Cerebellum (tissue), 4 donors: ENCODE measurements at places on chromosomes 7 and 10.

GRCh38 chr7:16412274-16413254, 8.8 kb downstream of the CRPPA start:
- DNase-seq = no peak

GRCh38 chr10:85311613-85312337, 983.4 kb downstream of the CCSER2 start:
- DNase-seq = no peak

DNA sequence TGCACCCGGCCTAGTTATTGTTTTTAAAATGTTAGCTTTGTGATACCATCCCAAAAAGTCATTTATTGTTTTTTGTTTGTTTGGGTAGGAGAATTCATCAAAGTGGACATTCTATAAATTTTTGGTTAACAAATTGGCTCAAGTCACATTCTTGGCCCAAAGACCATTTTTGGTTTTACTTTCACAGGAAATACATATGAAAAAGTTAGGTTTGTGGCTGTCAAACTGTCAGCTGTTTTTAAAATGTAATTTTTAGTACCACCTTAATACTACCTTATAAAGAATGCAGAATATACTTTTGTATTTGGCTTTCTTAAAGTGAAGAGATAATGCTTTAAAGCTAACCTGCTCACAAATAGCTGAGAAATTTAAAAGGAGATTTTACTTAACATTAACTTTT, 25.1 kb downstream of the TMEM168 start:
- no peak for DNase-seq

DNA sequence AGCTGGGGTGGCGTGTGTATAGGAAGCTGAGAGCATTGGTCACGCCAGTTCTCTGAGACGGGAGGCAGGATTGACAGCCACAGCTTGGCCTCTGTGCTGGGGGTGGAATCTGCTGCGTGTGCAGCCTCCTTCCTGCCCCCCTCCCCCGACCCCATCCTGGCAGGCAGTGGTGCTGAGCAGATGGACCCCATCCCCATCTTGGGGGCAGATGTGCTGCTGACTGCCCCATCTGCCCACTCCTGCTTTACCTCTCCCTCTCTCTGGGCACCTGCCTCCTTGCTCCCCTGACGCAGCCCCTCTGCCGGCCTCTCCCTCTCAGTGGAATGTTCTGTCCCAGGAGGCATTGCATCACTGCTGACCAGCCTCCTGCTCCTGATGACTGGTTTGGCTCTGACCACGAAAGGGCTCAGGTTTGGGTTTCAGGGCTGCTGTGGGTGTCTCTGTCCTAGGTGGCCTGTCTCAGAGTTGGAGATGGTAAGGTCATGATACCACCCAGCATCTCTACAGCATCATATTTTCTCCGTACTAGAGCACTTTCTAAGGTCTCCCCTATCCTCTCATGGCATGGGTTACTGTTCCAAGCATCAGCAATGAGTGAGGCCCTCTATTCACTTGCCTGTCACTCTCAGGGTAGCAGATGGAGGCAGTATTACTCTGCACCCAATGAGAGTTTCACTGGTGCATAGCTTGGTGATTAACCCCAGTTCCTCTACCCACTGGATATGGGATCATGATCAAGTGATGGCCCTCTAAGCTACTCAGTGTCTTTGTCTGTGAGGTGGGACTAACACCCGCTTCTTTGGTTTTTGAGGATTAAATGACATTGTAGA, 81.9 kb downstream of the RBM20 start:
- no peak for DNase-seq

DNA sequence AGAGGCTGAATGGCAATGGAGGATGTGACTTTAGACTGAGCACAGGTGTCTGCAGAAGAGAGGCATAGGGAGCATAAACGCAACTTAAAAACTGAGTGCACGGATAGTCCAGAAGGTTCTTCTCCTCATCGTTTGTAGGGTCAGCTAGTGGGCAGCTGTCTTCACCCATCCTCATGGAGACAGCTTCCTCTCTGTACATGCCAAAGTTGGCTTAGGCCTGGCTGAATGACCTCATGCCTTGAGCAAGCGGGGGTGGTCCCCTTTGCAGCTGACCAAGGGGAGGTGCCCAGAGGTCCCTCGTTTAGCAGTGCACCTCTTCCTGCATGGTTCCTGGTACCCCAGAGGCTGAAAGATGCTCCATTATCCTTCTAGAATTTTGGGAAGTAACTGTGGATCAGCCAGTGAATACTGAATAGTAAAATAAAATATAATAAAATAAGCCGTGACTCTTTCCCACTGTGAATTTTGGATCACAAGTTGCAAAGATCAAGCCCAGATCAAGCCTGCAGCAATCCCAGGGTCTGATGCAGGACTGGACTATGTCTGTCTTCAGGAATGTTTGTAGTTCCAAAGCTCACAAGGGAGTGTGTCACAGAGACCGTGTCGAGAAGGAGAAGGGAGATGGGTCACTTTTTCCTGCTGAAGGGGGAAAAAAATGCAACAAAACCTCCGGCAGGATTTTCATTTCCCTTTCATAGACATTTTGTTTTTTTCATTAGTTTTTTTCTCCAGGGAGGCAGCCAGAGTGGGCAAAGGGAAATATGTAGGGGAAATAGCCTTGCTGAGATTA, 295.3 kb upstream of the MKI67 start:
- no peak for DNase-seq

DNA sequence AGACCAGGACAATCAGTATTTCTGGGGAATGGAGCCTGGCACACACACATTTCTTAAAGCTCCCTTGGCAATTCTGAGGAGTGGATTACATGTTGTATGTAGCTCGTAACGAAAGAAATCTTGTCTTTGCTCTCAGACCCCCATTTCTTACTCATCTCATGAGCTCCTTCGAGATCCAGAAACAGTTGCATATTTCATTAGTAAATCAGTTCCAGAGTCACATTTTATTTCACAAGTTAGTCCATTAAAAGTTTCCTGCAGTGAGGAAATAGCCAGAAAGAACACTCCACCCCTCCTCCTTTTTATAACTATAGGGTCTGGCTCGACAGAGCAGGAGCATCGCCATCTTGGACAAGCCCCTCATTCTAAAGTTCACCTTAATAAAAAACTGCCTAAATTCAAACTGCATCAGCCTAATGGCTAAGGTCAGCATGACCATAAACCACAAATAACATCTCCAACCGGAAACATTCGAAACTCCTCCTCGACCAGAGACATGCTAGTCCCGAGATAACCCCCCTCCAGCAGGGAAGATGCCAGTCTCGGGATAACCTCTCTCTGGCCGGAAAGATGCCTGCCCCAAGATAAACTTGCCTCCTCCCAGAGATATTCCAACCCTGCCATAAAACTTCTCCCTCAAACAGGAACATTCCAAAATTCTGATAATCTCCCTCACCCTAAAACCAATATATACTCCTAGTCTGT, 7.4 kb downstream of the EGFR start:
- no peak for DNase-seq

DNA sequence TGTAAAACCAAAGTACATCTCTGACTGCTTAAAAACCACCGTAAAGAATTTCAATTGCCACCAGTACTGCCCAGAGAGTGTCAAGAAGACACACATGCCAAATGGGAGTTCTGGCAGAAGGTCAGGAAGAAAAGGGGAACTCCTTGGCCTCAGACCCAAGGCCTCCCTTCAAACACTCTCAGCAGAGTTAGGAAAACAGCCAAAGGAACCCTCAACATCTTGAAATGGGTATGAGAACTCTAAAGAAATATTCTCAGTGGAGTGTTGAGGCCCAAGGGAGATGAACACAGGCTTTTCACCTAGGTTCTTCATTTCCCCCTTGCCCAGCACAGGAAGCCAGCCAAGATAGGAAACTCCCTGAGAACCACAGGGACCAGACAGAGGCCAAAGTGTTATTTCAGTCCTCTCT, 96.1 kb upstream of the ASAH2 start:
- DNase-seq = no peak

GRCh38 chr10:110324201-110324804, 19.6 kb upstream of the SMNDC1 start:
- no peak for DNase-seq

DNA sequence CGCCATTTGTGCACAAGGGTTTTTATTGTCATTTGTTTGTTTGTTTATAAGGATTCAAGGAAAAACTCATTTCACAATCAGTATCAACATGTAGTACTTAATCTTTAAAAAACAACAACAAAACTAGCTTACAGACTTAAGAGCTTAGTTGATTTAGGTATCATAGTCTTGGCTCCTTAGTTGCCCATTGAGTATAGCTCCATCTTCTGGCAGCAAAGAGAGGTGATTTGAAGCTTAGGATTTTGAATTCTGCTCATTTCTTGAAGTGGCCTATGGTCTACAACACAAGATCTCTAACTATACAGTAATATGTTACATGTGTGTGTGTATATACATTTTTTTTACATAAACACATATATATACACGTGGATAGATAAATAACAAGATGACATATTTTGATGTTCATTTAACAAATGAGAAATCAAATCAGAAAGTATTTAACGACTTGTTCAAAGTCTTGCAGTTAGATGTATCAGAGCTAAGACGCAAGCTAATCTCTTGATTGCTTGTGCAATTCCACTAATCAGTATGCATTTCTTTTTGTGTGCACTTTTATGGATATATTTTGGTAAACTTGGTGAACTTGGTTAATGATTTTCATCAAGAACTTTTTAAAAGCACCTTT, 307.3 kb downstream of the CAMK1D start:
- DNase-seq = peak; percentile 33

DNA sequence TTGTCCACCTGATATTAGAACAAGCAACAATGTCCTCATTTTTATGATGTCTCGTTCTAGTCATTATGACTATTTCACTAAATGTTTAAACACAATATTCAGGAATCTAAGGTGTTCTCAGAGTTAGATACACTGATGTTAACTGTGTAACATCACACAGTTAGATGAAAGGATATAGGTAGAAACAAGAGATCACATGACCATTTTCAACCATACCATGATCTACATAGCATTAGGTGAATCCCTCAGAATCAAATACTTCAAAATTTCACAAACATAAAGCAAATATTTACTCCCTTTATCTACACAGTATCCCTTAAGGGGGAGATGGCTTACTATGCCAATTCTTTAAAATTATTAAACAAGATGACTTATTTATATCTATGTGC, 90.3 kb downstream of the ANK3 start:
- no peak for DNase-seq

DNA sequence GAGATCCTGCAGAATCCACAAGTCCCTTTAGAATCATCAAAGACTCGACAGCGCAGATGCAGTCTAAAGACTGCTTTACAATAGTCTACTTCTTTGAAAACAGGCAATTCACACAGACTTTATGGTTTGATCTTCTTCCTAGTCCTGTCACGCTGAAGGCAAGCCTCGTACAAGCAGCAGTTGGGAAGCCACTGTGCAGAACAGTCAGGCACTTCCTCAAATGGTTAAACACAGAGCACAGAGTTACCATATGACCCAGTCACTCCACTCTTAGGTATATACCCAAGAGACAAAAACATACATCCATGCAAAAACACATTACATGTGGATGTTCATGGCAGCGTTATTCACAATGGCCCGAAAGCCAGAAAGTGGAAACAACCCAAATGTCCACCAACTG, 41.4 kb downstream of the LRRC20 start:
- DNase-seq = no peak

DNA sequence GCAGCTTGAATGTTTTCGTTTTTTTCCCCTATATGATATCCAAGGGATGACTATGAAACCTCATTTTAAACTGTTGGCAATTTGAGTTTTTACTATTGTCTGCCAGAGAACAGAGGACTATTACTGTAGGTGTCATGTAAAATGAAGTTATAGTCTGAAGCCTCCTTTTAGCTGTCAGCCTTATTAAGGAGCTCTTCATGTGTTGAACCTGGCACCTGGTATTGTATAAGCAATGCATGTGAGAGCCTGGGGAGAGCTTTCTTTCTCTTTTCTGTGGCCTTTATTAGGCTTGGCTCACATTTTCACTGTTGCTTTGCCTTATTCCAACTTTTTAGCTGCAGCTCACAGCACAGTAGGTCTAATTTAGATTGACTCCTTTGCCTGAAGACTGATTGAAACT, 119.1 kb upstream of the FOXP2 start:
- DNase-seq = no peak

DNA sequence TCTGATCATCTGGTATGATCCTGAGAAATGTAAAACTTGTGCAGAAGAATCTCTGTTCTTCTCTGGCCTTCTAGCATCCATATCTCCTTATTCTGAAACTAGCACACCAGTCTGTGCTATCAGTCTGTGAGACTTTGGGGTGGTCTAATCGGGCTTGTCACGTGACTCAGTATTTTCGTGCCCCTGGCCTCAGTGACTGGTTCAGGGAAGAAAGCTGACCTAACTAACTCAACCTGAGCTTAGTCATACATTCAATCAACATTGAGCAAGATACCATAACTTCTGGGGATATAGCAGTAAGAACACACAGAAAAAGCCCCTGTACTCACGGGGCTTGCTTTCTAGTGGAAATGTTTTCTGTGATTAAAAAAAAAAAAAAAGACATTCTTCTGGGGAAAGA, 109.3 kb downstream of the DKK1 start:
- no peak for DNase-seq

DNA sequence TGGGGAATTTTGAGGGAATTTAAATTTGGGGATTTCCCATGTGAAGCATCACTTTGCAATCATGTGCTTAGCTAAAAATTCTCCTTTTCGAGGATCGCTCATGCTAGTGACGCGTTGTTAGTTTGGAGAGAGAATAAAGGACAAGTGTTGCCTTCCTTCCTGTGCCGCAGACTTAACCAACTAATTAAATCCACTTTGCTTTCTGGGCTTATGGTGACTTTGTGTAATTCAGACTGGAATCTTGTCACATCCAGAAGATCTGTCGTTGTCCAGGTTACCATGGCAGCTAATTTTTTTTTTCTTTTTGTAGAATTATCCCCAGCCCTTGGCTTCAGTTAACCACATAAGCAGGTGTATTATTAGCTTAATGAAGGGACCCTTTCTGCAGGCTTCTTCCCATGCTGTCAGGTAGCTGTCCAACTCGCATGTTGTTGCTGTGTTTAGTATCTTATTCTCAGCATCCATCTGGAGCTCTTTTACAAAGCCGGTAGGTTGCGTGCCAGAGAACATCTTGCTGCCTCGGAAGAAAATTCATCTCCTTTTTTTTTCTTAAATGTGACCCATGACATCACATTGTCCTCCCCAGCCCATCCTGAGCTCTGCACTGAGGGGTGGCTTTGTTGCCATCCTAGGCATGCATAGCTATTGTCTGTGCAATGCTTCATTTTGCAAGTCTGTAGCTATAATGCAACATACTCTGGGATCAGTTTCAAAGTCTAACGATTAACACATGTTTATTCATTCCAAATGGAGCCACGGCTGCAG, 47.2 kb upstream of the NRP1 start:
- DNase-seq = no peak

- DNase-seq = no peak
Observed at GRCh38 chr10:24958721-24959381, 6.4 kb upstream of the PRTFDC1 start.

GRCh38 chr10:133157662-133158436, 2.2 kb upstream of the KNDC1 start:
- no peak for DNase-seq

- no peak for DNase-seq
Observed at GRCh38 chr7:7214398-7215347, 32.3 kb downstream of the C1GALT1 start.
